Stimulated activated CD4-positive, alpha-beta T cell treated with anti-CD3 and anti-CD28 coated beads, Interleukin-4, amount 100 ng/mL, for 1 hour (primary cell): ENCODE measurements at places on chromosomes 2 and 18.

DNA sequence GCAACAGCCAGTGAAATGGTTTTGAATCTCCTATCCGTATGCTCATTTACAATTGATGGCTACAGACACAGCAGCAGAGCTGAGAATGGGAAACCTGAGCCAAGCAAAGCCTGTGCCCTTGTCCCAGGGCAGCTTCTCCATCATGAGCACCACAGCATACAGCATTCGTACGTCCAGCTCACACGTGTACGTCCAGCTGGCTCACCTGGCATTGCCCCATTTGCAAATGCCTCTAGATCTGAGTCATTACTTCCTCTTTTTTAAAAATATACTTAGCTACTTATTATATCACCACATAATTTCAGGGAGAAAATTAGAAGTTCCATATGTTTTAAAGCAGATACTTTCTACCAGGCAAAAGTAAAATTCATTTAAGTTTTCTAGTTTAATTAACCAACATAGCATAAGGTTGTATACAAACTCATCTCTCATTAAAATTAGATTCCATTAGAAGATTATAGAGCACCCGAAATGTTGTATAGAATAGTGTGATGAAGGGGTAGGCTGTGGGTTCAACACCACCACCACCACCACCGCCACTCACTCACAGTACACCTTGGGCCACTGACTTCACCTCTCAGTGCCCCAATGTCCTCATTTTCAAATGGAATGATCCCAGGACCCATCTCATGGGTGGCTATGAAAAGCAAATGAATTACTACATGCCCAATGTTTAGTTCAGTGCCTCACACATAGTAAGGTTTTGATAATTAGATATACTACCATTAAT, 31.4 kb upstream of the TMEM177 start:
- no peak for DNase-seq

GRCh38 chr2:189685540-189686229, 11.2 kb downstream of the ANKAR start:
- no peak for DNase-seq

DNA sequence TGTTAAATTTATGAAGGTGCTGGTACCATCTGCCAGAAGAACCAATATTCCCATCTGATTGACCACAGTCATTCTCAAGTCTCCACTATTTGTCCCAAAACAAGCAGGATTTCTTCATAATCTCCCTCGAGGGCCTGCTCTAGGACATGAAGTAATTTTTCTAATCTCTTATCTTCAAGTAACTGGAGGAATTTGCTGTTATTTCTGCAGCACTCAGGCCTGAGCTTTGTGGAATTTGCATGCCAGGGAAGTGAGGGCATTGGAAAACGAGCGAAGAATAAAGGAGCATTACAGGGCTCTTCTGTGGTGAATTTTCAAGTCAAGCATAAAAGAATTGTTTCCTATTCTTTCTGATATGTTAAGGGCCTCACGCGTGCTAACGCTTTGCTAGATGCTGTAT, 161.2 kb upstream of the EPAS1 start:
- no peak for DNase-seq

DNA sequence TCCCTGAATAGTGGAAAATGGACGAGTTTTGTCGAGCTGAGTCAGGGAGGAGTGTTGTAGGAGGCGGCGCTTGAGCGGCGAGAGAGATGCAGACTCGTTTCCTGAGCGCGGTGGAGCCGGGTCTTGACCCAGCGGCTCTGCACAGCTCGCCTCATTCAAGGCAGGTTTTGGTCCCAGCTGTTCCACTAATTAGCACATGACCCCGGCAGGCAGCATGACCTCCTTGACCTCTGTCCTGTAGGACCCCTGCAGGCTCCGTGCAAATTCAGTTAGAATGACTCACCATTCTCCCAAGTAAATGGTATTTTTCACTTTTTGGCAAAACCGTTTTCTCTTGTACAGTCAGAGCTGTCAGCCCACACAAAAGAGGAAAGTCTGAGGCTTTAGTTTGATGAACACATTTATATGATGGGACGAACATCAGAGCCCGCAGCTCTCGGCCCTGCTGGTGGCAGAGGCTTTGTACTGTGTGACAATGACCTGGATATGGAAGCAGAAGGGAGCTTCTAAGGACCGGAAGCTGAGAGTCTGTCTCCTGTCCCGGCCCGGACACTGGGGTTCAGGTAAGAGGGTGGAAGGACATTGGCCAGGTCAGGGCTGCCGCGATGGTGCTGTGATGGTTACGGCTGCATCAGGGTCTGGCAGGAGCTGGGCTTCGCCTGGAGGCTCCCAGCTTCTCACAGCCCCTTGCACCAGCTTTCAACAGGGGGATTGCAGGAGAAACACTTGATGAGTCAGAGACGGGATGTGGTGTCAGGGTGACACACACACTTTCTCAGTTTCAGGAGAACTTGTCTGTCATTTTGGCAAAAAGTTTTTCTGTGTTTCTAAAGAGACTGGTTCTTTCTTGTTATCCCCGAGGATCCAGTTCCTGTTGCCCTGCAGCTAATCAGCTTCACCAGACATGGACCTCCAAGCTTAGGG, 29.9 kb upstream of the ALKAL2 start:
- DNase-seq: no peak

DNA sequence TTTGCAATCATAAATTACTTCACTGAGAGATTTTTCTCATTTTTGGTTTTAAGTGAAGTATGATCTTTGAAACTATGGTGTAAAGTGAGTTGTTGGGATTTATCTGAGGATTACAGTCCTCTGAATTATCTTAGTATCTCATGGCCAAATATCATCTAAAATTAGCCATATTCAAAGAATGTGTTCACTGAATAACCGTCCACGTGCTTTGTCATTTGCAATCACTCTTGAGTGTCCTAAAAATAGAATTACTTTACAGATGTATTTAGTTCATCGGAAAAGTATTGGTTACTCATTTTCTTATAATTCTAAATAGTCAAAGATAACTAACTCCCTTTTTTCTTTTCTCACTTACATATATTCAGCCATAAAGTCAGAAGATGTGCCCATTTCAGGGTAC, 141.2 kb downstream of the RTN4 start:
- no peak for DNase-seq

- DNase-seq: no peak
Measured at GRCh38 chr2:48479915-48480314, 50.0 kb upstream of the STON1 start.

- no peak for DNase-seq
Measured at GRCh38 chr2:53067056-53067455, 700.5 kb upstream of the CHAC2 start.

DNA sequence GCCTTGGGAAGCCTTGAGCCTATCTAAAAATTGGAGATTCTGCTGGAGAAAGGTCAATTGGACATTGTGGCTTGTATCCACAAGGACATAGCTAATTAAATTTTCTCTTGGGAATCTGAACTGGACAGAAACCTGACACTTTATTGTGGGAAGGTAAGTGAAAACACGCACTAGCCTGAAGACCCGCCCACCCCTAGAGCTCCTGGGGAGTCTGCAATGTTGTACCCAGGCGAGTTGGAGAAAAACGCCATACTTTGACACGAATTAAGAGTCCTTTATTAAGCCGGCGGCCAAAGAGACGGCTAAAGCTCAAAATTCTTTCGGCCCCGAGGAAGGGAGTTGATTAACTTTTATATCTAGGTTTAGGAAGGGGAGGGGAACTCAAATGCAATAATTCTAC, 1.2 kb upstream of the ZNF892 start:
- DNase-seq: no peak

GRCh38 chr18:195651-196050, 37.3 kb downstream of the USP14 start:
- no peak for DNase-seq

GRCh38 chr18:37161491-37161890, 332.6 kb downstream of the KIAA1328 start:
- no peak for DNase-seq

DNA sequence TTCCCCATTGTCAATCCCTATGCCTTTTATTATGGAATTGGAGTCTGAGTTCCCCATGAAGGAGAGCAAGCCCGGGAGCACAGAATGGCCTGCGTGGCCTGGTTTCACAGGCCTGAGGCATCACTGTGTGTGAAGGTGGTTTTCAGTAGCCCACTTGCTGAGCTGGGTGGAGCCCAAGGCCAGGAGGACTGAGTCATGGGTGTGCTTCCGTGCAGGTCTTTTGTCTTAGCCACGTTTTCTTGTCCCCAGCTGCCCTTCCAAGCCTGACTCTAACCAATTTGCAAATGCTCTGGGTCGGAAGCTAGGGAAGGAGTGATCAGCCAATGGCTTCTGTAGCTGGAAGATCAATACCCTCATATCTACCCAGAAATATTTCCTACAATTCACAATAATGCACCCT, 119.2 kb downstream of the MAPK4 start:
- DNase-seq: no peak

DNA sequence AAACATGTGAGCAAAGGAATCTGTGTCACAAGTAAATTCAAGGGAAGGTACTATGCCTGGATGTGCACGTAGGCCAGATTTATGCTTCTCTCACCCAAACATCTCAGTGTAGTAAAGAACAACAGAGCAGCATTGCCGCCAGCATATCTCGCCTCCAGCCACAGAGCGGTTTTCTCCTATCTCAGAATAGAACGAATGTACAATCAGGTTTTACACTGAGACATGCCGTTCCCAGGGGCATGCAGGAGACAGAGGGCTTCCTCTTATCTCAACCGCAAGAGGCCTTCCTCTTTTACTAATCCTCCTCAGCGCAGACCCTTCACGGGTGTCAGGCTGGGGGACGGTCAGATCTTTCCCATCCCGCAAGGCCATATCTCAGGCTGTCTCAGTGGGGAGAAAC, 175.3 kb downstream of the RPIA start:
- DNase-seq: no peak

DNA sequence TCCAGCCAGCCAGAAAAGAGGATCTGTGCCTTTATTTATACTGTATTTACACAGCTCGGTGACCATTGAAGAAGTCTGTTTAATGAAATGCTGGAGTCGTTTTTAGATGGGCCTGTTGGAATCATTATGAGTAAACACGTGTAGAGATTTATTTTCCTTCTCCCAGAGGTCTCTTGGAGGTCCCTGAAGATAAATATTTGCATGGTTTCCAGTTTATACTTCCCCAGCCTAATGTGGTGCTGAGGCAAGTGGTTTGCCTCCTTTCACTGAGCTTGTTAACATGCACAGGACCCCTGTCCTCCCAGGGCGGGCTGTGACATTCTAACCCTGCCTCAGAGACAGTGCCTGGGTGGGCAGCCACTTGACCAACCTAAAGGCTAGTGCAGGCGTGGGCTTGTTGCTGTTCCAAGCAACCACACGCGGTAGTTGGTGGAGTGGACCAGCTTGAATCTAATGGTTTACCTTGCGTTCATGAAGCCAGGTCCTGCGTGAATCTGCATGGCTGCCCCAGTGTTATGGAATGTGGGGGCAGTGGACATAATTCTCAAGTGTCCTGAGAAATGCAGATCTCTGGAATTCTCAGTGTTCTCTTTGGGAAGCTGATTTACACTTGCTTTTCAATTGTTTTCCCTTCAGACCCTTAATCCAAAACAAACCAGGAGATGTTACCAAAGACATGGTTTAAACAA, 130.2 kb upstream of the DLX2 start:
- DNase-seq: no peak

GRCh38 chr2:214781226-214781625, 28.3 kb downstream of the BARD1 start:
- no peak for DNase-seq
